ENCODE measurements at places on chromosomes 7 and 10.

DNA sequence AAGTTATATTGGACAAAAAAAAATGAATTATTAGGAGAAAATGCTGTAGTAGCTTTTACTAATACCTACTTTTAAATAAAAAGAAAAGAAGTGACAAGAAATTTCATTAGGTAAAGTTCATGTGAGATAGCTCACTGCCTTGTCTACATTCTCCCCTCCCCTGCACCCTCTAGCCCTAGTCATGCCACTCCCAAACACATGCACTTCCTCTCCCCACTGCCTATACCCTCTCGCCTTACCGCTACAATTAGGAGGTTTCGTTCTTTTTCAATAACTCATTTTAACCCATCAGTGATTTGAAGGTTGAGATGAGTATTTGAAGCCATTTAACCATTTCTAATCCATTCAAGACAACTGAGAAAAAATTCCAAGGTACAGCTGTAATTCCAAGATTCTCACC, 75.3 kb downstream of the HIBADH start:
- no peak for DNase-seq

GRCh38 chr10:38050212-38050611, 39.7 kb downstream of the ZNF33A start:
- no peak for DNase-seq

GRCh38 chr10:126675656-126676438, 5.4 kb upstream of the C10orf90 start:
- DNase-seq = no peak

- no peak for DNase-seq
Observed at GRCh38 chr10:115355162-115355760, 262.1 kb downstream of the ATRNL1 start.

- no peak for DNase-seq
Observed at GRCh38 chr7:20241194-20241910, 24.2 kb upstream of the MACC1 start.

GRCh38 chr10:78915190-78915518, 153.6 kb upstream of the ZMIZ1 start:
- no peak for DNase-seq

- no peak for DNase-seq
Observed at GRCh38 chr10:69659241-69660038, 29.4 kb downstream of the FAM241B start.

DNA sequence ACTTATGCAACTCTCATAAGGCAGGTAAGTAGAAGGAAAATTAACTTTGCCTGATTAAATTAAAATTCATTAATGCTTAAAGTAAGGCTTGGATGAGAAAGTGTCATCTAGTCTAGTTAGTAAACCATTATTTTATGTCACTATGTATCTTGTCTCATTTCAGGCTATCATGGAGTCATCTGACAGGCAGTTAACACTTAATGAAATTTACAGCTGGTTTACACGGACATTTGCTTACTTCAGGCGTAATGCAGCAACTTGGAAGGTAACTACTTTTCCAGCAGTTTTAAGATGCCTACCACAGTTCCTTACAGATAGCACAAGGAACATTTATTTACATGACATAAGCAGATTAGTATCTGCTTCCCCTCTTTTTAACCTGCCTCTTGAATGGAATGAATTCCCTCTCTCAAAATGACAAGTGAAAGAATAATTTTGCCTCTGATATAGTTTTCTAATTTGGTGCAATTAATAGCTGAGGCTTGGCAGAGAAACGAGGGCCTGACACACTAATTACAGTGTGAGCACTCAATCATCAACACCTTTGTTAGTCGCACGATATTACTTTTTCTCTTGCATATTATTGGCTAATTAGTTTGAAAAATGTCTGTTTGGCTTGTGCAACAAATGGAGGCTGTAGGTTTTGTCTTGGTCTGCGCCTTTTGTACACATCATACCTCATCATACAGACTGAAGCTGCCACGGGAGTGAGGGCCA, 245.0 kb downstream of the FOXP2 start:
- no peak for DNase-seq

- DNase-seq = no peak
Observed at GRCh38 chr10:101725296-101726114, 30.5 kb upstream of the FBXW4 start.

- no peak for DNase-seq
Observed at GRCh38 chr10:6843481-6843881, 263.4 kb upstream of the PRKCQ start.

GRCh38 chr7:84216472-84216871, 21.9 kb upstream of the SEMA3A start:
- no peak for DNase-seq

GRCh38 chr10:107033799-107034422, 130.6 kb downstream of the SORCS1 start:
- DNase-seq = no peak

DNA sequence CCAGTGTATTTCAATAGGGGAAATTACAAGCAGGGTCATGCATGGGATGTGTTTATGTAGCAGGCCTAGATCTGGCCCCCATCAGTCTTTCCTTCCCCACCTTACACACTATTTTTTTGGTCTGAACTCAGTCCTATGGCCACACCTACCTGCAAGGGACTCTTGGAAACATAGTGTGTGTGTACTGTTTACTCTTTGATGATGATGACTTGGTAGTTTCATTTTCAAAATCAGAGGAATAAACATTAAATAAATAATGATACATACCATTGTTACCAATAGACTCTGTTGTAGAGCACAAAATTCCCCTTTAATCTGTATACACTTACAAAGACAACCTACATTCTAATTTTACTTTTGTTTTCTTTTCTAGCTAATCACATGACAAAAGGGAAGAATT, 191.0 kb downstream of the ZEB1 start:
- DNase-seq = no peak

DNA sequence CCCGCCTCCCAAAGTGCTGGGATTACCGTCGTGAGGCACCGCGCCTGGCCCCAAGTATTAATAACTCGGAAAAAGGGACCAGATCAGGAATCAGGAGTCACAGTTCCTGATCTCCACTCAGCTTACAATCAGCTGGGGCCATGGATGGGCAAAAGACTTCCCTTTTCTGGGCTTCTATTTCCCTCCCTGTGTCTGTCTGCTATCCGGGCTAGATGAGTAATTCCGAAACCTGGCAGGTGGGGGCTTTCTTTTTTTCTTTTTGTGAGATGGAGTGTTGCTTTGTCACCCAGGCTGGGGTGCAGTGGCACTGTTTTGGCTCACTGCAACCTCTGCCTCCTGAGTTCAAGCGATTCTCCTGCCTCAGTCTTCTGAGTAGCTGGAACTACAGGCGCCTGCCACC, 11.6 kb downstream of the RPS24 start:
- no peak for DNase-seq

- DNase-seq = no peak
Observed at GRCh38 chr10:69061305-69062161, 26.4 kb upstream of the SRGN start.

DNA sequence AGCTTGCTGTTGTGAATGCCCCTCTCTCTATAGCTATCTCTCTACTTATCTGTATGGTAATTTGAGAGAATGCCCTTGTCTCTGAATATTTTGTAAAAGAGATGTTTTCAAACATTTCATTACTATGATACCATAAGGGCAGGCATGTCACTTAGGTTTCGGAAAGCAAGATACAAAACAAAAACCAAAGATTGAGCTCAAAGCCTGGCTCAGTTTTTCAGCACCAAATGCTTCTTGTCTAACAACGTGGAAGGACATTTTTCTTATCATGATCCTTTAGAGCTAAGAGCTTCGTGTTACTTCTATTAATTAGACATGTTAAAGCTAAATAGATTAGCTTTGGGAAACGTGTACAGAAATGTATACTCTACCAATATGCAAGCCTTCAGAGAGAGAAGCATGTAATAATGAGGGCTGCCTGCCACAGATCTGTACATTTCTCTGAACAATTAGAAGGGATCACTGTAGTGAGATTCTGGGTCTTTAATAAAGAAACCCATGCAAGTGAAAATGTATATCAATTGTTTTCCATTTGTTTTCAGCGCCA, 148.9 kb downstream of the ARID5B start:
- no peak for DNase-seq

GRCh38 chr10:22345301-22346095, at the start of gene SPAG6:
SPAG6 (plus strand) TSS chr10:22345496; CDS start chr10:22345612, 116 bp downstream.
- peak; percentile 63 for DNase-seq

- DNase-seq = no peak
Observed at GRCh38 chr7:94425546-94425945, 30.9 kb downstream of the COL1A2 start.

DNA sequence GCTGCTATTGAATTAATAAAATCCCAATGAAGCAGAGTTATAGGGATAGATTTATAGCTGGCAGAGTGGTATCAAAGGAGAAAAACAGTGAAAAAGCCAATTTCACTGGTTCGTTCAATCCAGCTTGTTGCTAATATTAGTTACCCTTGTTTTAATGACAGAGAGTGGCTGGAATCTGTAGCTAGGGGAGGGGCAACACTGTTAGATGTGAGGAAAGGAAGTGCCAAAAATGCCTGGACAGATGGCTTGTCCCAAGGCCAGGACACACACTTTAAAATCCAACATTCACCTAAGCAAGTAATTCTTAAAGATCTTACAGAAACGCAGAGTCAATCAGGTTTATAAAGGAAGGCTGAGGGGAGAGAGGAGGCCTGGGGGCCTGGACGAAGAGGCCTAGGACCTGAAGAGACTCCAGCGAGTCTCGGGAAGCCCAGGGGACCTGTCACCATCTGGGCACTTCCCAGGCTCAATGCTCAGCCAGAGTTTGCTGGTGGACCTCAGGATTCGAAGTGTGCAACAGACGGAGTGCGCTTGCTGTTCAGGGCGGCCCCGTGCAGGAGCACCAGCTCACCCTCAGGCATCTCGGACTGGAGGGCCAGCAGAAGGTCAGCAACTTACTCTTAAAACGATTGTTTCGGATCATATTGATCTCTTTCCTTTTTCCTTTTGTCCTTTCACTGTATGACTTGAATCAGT, 36.7 kb downstream of the TMEM248 start:
- no peak for DNase-seq

GRCh38 chr7:11810043-11810625, 21.9 kb downstream of the THSD7A start:
- no peak for DNase-seq

GRCh38 chr7:77235276-77235675, 35.7 kb upstream of the FGL2 start:
- no peak for DNase-seq

DNA sequence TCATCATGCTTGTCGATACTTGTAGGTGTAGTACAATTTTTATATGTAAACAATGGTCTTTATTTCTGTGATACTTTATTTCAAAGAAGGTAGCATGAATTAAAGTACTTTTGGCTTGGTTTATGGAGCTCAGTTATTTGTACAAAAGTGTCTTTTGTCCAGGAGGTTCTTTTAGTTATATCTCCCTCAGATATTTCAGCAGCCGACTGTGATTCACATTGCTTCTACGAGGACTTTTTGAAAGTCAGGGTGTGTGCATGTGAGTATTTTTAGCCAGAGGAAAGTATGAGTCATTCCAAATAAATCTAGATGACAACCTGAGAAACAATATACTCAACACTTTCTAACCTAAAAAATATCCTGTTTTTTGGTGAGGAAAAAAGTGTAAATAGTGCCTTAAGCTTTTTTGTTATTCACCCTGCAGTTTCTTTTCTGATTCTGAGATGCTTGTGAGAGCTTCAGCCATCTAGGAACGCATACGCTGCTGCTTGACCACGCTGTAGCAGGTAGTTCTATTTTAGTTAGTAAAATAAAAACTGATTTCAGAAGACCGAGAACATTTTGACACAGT, 595 bp upstream of the SUN1 start:
- no peak for DNase-seq

- DNase-seq = no peak
Observed at GRCh38 chr10:33781606-33782395, 447.3 kb upstream of the NRP1 start.

DNA sequence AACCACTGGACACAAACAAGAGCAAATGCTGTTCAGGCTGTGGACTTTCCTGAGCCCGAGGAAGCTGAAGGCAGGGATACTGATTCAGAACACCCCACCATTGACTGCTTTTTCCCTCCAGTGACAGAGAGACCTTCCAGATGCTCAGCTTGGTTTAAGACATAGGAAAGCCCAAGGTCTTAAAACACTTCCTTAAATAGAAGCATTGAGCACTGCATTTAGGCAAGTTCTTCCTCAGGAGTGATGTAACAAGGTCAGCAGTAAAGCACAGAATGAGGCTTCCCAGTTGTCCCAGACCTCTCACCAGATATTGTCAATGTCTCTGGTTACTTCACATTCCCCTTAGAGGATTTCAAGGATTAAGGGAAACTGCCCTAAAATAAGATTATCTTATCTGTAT, 19.6 kb upstream of the CDCA7L start:
- no peak for DNase-seq

DNA sequence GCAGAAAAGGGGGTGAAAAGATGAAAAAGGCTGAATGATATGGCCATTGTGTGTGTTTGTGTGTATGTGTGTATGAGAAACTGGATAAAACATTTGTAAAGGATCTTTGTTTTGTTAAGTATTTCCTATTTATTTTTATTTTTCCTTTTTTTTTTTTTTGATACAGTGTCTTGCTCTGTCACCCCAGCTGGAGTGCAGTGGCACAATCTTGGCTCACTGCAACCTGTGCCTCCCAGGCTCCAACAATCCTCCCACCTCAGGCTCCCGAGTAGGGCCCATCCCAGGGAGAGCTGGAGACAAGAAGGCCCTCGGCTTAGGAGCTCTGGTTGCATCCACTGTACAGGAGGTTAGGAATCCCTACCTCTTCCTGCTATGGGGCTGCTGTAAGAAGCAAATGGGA, 6.9 kb upstream of the CALML5 start:
- DNase-seq = no peak

- DNase-seq = no peak
Observed at GRCh38 chr10:83824099-83824498, 315.2 kb upstream of the GHITM start.

- DNase-seq = no peak
Observed at GRCh38 chr10:102185811-102186527, 33.8 kb downstream of the NOLC1 start.

DNA sequence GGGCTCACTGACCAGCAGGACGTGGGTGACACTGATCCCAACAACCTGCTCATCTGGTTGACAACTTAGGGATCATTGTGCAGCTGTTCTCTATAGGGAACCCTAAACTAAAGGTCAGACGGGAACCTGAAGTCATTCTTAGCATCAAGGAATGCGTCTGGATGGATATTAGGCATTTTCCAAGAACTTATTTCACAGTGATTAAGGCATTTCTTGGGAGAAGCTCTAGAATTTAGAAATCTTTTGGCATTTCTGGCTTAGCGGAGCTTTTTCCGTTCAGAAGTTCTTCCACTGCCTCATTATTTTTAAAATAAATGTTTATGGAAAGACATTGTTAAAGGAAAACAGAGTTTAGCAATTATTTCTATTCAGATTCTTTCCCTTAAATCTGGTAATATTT, 303.3 kb upstream of the IGFBP3 start:
- no peak for DNase-seq

- no peak for DNase-seq
Observed at GRCh38 chr7:94375691-94376090, 19.0 kb upstream of the COL1A2 start.

GRCh38 chr7:26815426-26815825, 49.0 kb downstream of the SKAP2 start:
- DNase-seq = no peak

GRCh38 chr10:78763651-78764395, 304.9 kb upstream of the ZMIZ1 start:
- DNase-seq = peak; percentile 53
